ENCODE measurements at places on chromosomes 2 and 18.

- no peak for DNase-seq
These were observed 218.4 kb upstream of the FN1 start for GRCh38 chr2:215654148-215654819.

GRCh38 chr2:172496160-172496608, 59.7 kb upstream of the PDK1 start:
- no peak for DNase-seq

DNA sequence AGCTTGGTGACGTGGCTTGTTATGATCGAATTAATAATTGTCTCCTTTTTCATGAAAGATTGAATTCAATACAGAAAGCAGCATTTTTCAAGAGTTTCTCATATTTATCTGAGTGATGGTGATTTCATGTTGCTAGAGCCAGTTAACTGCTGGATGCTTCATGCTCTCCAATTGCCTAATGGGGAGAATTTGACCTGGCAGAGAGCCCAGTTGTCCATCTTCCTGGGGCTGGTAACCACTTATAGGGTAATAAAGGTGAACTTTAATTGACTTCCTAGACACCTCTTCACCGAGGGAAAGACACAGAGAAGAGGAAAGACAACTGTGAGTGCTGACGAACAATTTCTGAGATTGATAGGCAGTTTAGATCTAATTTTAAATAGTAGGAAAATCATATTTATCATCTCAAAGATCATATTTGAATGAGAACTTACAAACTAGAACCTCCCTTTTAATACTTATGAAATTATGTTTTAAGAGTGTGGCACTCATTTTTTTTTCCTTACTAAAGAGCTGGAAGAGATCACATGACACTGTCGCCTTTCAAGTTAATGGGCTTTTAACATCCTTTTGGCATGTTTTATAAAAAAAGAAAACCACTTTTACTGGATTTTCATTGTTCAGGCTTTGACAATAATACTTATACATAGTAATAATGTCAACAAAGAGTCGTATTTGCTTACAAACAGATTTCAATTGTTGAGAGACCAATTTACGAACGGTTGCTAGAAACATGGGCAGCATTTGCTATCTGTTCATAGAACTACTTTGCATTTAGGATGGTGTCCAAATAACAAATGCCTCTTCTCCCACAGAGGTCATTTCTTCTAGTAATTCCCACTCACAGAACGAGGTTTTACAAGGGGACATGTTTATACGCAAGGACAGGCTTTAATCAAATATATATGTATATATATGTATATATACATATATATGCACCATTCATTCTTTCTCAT, 153.3 kb downstream of the RAPGEF4 start:
- DNase-seq = no peak

GRCh38 chr2:212548455-212548819, 9.8 kb upstream of the ERBB4 start:
- no peak for DNase-seq

GRCh38 chr18:79971211-79971952, 6.9 kb downstream of the HSBP1L1 start:
- DNase-seq = no peak

DNA sequence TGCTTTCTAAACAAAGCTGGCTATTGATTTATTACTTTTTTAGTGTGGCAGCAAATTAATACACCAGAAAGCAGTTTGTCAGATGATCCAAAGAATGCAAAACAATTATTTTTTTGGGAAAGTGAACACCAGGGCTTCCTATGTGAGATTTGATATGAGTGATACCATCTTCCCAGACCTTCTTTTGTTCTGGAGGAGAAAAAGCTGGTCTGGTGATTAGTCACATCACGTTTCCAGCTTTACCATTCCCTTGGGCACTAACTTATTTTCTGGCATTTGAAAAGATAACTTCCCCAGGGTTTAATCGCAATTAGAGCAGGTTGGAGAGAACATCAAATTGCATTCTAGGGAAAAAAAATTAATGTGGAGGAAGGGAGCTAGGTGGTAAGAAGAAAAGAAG, 182.9 kb upstream of the TANK start:
- no peak for DNase-seq

Measured in stimulated activated CD4-positive, alpha-beta T cell treated with anti-CD3 and anti-CD28 coated beads, Interleukin-15, amount 100 ng/mL, for 1 hour (primary cell).